Activated CD8-positive, alpha-beta T cell treated with anti-CD3 and anti-CD28 coated beads for 36 hours (primary cell): ENCODE measurements at places on chromosomes 5 and 9. TPM values are rescaled to one million over a fixed set of nuclear protein-coding genes. Genes with fewer than 3 reads are reported as not detected.

- peaks cover 1% of the 10 kb centered on the region for H3K36me3 ChIP-seq
- no peak overlapping the region for H3K4me3 ChIP-seq
- H3K27ac ChIP-seq: no peak overlapping the region
- H3K27me3 ChIP-seq: no peaks in the 10 kb centered on the region
Measured at GRCh38 chr9:92547356-92547755, 11.6 kb upstream of the ECM2 start.

GRCh38 chr9:33143241-33143661 is 23.9 kb downstream of the B4GALT1 start:
- peak; percentile 40 for DNase-seq
- no peaks in the 10 kb centered on the region for H3K27me3 ChIP-seq
- peaks cover 86% of the 10 kb centered on the region for H3K4me1 ChIP-seq

- H3K27me3 ChIP-seq: peaks cover 10% of the 10 kb centered on the region
- no peaks in the 10 kb centered on the region for H3K4me1 ChIP-seq
- no peak overlapping the region for H3K4me3 ChIP-seq
- no peak overlapping the region for H3K27ac ChIP-seq
Measured at GRCh38 chr5:168931638-168932345, 352.6 kb upstream of the PANK3 start.

The TGFBR1 gene
- 34.3 TPM for total RNA-seq

DNA sequence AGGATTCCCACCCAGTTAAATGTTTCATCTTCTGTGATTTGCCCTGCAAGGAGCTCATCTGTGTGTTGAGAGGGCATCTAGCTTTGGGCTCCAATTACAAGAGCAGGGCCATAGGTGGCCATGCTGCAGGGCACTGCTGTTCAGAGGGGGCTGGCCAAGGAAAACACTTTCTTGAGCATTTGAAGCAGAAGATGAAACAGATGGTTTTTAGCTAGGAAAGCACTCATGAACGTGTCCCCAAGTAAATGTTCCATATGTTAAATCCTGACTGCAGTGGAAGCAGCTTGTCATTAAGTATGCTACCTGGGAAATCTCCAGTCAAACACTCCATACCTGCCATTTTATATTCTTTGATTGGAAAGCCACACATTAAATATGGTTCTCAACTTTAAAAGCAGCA is 176.6 kb downstream of the FBXL7 start:
- no peaks in the 10 kb centered on the region for H3K36me3 ChIP-seq
- H3K27me3 ChIP-seq: no peaks in the 10 kb centered on the region
- no peak overlapping the region for H3K27ac ChIP-seq
- no peak overlapping the region for H3K4me3 ChIP-seq

The ECM2 gene
- total RNA-seq: not detected

GRCh38 chr5:154190595-154191304 is at the start of gene GALNT10:
TSS of gene GALNT10 (plus strand) at chr5:154190733. CDS start at chr5:154190867, 134 bp downstream.
- peak within 1 kb of the TSS; percentile 88 for H3K4me3 ChIP-seq
- H3K36me3 ChIP-seq: peaks cover 6% of the 10 kb centered on the region
- DNase-seq: peak; percentile 58
- peaks cover 7% of the 10 kb centered on the region for H3K27me3 ChIP-seq
- H3K4me1 ChIP-seq: peaks cover 28% of the 10 kb centered on the region
- peak within 1 kb of the TSS; percentile 80 for H3K27ac ChIP-seq

The GALNT10 gene
- 12.9 TPM for total RNA-seq

DNA sequence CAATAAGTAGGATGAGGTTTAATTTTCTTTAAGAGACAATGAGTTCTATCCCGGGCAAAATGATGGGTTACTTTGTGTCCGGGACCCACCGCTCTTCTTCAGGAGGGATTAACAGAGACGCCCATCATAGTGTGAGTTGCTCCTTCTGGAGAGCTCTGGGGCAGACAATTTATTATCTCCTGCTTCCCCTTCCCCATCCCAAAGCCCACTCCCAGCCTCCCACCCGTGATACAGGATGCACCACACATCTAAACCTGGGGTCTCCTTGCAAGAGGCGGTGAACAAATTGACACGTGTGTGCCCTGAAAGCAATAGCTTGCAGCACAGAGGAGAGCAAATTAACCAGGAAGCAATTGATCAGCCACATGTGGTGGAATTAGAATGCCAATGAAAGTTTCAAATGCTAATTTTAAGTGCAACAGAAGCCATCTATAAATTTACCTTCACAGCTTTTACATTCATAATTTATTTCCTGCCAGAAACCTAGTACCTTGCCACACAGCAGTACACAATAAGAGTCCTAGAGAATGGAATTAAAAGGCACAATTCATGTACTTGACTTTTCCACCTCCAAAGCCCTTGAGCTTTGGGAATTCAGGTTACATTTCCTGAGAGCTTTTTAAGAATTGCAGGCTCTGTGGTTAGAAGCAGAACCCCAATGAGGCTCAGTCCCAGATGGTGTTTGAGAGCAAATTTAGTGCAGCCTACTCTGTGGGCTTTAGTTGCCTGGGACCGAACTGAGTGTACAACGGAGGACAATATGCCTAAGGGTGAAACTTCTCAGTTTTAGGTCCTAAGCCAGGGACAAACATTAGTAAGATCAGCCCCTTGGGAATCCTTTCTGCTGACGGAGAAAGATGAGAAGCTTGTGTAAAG is 399.6 kb downstream of the MED10 start:
- no peak overlapping the region for H3K4me3 ChIP-seq
- H3K27ac ChIP-seq: no peak overlapping the region
- no peak for DNase-seq
- H3K36me3 ChIP-seq: no peaks in the 10 kb centered on the region
- H3K27me3 ChIP-seq: no peaks in the 10 kb centered on the region
- H3K4me1 ChIP-seq: no peaks in the 10 kb centered on the region

GRCh38 chr9:99182356-99182755 is 39.4 kb downstream of the ALG2 start:
- no peaks in the 10 kb centered on the region for H3K36me3 ChIP-seq
- no peak overlapping the region for H3K4me3 ChIP-seq
- peaks cover 71% of the 10 kb centered on the region for H3K4me1 ChIP-seq
- H3K27ac ChIP-seq: no peak overlapping the region

DNA sequence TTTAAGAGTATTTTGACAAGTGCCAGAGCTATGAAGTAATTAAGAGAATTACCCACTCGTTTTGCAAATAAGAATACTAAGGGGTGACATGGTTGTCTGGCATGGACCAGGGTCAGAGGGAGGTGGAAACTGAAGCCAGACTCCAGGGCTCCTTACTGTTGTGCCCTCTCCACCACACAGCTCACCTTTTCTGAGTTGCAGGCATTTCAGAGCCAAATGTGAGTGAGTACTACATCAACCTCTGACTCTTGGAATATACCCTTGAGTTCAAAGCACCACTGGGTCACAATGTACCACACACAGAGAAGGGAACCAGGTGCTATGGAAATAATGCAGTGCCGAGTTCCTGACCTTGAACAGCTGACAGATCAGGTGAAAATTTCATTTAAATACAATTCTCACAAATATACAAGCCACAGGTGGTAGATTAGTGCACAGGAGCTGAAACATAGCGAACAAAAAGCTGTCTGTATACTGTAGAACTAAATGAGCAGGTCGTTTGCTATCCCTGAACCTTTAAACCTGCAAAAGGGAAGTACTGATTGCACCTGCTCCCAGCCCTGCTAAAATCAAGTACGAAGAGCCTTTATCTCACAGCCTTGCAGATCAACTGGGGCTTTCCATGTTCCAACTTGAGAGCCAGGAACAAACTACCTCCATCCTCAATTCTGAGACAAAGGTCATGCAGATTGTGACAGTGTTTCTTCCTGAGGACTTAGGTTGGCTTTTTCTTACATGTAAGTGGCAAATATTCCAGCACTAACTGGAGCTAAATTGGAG is 57.0 kb downstream of the GOLM1 start:
- H3K36me3 ChIP-seq: no peaks in the 10 kb centered on the region
- no peak for DNase-seq
- H3K4me3 ChIP-seq: no peak overlapping the region
- H3K27ac ChIP-seq: no peak overlapping the region
- H3K27me3 ChIP-seq: peaks cover 2% of the 10 kb centered on the region
- no peaks in the 10 kb centered on the region for H3K4me1 ChIP-seq

GRCh38 chr5:1220831-1221230 is 4.3 kb upstream of the SLC6A18 start:
- H3K36me3 ChIP-seq: no peaks in the 10 kb centered on the region
- H3K4me3 ChIP-seq: no peak overlapping the region
- no peak for DNase-seq
- H3K27me3 ChIP-seq: no peaks in the 10 kb centered on the region

The SPINK6 gene
- total RNA-seq: not detected

The PTGER4 gene
- 62.9 TPM for total RNA-seq

The SNCAIP gene
- not detected for total RNA-seq

- DNase-seq: no peak
- H3K36me3 ChIP-seq: no peaks in the 10 kb centered on the region
- no peak overlapping the region for H3K4me3 ChIP-seq
Measured at GRCh38 chr9:106800701-106801270, 62.2 kb upstream of the ZNF462 start.

The PDLIM4 gene
- total RNA-seq: not detected

The TMEM252 gene
- not detected for total RNA-seq

DNA sequence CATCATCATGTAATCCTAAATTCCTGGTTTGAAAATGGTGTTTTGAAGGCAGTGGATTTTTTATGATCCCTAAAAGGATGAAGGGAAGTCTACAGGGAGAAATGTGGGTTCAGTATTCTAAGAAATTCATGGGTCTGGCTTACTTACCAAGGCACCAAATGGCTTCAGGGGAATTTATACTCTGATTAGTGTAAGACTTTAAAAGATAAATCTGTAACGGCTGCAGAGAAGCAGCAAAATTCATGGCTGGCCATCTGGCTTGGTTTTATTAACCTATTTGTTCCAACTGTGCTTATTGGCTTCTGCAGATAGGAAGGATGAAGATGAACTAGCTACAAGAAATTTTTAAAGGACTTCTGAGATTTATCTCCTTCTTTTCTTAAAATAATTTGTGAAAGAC is 222.8 kb downstream of the TENT4A start:
- no peaks in the 10 kb centered on the region for H3K36me3 ChIP-seq
- H3K4me3 ChIP-seq: no peak overlapping the region

The PLAC8L1 gene
- 0.61 TPM for total RNA-seq

The CCDC171 gene
- 2.3 TPM for total RNA-seq

The FCN2 gene
- total RNA-seq: not detected

DNA sequence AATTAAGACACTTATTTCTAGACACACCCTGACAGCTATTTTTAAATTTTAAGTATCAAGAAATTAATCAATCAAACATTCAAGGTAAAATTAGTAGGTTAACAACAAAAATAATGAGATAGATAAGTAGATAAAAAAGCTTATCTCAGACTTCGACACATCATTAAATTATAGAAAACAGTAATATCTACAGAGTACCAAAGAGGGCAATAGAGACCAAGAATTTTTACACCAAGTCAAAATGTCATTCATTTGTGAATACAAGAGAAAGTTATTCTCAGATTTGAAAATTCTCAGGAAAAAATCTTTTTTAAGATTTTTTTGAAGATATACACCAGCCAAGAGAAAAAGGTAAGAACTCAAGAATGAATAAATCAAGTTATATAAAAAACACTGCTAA is 445.6 kb downstream of the ACTL7B start:
- no peak overlapping the region for H3K27ac ChIP-seq
- DNase-seq: no peak
- no peaks in the 10 kb centered on the region for H3K36me3 ChIP-seq
- H3K27me3 ChIP-seq: peaks cover 3% of the 10 kb centered on the region

DNA sequence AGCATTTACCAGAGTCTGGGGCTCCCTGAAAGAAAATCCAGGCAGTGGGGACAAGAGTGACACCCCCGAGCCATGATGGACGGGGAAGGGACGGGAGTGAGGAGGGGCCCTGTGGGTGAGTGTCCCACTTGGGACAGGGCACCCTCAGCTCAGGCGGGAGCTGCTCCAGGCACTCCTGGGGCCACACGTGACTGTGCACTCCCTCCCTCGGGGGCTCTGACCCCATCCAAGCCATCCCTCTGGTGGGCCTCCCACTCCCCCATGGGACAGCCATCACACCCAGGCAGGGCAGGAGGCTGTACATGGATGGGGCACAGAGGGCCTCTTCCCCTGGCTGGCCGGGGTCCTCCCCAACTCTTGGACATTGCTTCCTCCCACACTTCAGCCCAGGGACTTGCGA is 3.0 kb upstream of the CARD9 start:
- peaks cover 6% of the 10 kb centered on the region for H3K36me3 ChIP-seq
- H3K4me1 ChIP-seq: peaks cover 8% of the 10 kb centered on the region
- H3K4me3 ChIP-seq: no peak overlapping the region
- H3K27ac ChIP-seq: no peak overlapping the region
- H3K27me3 ChIP-seq: no peaks in the 10 kb centered on the region

- peaks cover 11% of the 10 kb centered on the region for H3K27me3 ChIP-seq
- no peaks in the 10 kb centered on the region for H3K36me3 ChIP-seq
- H3K27ac ChIP-seq: no peak overlapping the region
- no peak for DNase-seq
- no peaks in the 10 kb centered on the region for H3K4me1 ChIP-seq
Measured at GRCh38 chr9:7461791-7462190, 337.8 kb downstream of the DMAC1 start.

The FAM221B gene
- not detected for total RNA-seq

GRCh38 chr9:35937227-35937626 is 20.7 kb downstream of the OR2S2 start:
- DNase-seq: no peak
- H3K36me3 ChIP-seq: no peaks in the 10 kb centered on the region
- no peak overlapping the region for H3K4me3 ChIP-seq
- peaks cover 46% of the 10 kb centered on the region for H3K4me1 ChIP-seq
- no peaks in the 10 kb centered on the region for H3K27me3 ChIP-seq
- no peak overlapping the region for H3K27ac ChIP-seq
